ENCODE measurements at places on chromosomes 16 and 17. TPM values are rescaled to one million over a fixed set of nuclear protein-coding genes. Genes with fewer than 3 reads are reported as not detected.

Gene GUCY2D
- total RNA-seq = not detected

Gene FAM117A
- 102 TPM for total RNA-seq

Gene SULT1A4
- 3.8 TPM for total RNA-seq

Gene DNASE1L2
- total RNA-seq = 4.8 TPM

Gene SEPTIN1
- total RNA-seq = 206 TPM

Gene SECTM1
- 6.1 TPM for total RNA-seq

Gene FBXW10B
- total RNA-seq = 0.89 TPM

Gene FOXN1
- not detected for total RNA-seq

Gene SEZ6
- not detected for total RNA-seq

Gene FAM20A
- total RNA-seq = not detected

Gene SCNN1G
- total RNA-seq = not detected

Gene PSMD12
- 48.8 TPM for total RNA-seq

Gene B9D1
- 2.8 TPM for total RNA-seq

Gene PDPR
- total RNA-seq = 37.0 TPM

Gene TP53TG3F
- total RNA-seq = not detected

Gene TSEN54
- total RNA-seq = 45.7 TPM

Gene OR4D1
- 2.2 TPM for total RNA-seq

Gene CA10
- total RNA-seq = not detected

Gene PIK3R5
- 85.1 TPM for total RNA-seq

Gene WDR45B
- total RNA-seq = 66.7 TPM

Gene HOXB3
- total RNA-seq = 14.5 TPM

Gene NFE2L1
- total RNA-seq = 62.5 TPM

Gene SKAP1
- total RNA-seq = 83.4 TPM

Gene TMEM235
- total RNA-seq = not detected

Gene EIF1
- total RNA-seq = 839 TPM

Gene CLEC10A
- total RNA-seq = 1.4 TPM

Gene CD300A
- 28.8 TPM for total RNA-seq

Gene C16orf92
- not detected for total RNA-seq

Gene KRTAP4-8
- not detected for total RNA-seq

Gene KRTAP4-5
- not detected for total RNA-seq

Gene MGAT5B
- total RNA-seq = 2.4 TPM

Gene ARHGAP23
- not detected for total RNA-seq

Measured in CD4-positive, alpha-beta memory T cell (primary cell).